ENCODE measurements at places on chromosomes 2 and 18.

- no peak for DNase-seq
Measured at GRCh38 chr2:68784915-68785314, 50.3 kb downstream of the ARHGAP25 start.

- DNase-seq = no peak
Measured at GRCh38 chr2:233385489-233386044, 31.3 kb downstream of the DGKD start.

- no peak for DNase-seq
Measured at GRCh38 chr2:141940709-141941108, 190.1 kb downstream of the LRP1B start.

- DNase-seq = no peak
Measured at GRCh38 chr2:222548992-222549391, 106.9 kb downstream of the FARSB start.

- DNase-seq = no peak
Measured at GRCh38 chr18:22428672-22429071, 11.0 kb upstream of the CTAGE1 start.

- DNase-seq = no peak
Measured at GRCh38 chr18:53946594-53946993, 277.9 kb downstream of the MBD2 start.

DNA sequence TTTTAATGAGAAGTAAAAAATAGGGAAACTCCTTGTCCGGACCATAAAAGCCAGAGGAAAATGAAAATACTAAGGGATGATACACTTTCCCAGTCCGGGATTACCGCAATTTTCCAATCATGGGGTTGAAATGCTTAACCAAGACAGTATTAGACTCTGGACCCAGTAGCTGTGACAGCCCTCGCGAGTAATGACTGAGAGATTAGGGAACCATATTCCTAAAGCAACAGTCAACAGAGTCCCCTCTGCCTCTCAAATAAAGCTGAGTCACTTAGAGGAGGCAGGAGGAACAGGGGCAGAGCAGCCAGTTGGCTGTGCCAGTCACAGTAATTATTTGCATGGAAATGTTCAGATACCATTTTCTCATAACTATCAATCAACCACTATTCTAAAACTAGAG lies 34.8 kb downstream of the GPATCH11 start:
- no peak for DNase-seq

GRCh38 chr2:48424356-48424755 lies 105.6 kb upstream of the STON1 start:
- DNase-seq = no peak

DNA sequence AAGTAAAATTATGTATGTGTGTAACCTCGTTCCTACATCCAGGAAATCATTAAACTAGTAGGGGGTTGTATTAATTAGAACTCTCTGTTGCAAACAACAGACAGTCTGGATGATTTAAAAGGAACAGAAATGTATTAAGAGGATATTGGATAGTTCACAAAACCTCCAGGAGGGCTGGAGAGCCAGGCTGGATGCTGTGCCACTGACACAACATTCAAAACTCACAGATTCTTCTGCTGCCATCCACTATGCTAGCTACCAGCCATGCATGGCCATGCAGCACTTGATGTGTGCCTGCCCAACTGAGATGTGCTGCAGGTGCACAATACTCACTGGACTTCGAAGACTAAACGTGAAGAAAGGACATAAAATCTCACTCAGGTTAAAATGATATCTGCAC lies 48.2 kb upstream of the SH3RF3 start:
- DNase-seq = no peak

- no peak for DNase-seq
Measured at GRCh38 chr18:31056296-31056695, 13.8 kb upstream of the DSC3 start.

DNA sequence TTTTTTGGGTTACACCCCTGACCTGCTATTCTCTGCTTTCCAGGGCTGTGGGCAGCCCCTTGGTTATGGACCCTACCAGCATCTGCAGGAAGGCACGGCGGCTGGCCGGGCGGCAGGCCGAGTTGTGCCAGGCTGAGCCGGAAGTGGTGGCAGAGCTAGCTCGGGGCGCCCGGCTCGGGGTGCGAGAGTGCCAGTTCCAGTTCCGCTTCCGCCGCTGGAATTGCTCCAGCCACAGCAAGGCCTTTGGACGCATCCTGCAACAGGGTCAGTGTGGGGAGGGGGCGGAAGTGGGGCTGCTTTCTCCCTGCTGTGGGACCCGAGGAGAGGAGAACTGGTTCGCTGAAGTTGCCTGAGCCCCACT lies 9.7 kb upstream of the WNT10A start:
- DNase-seq = no peak

All from activated effector memory CD4-positive, alpha-beta T cell treated with Interleukin-2 at 50 U/mL for 16 hours (primary cell).